NCI-H510A (cell line): ENCODE measurements at places on chromosomes 11 and 22.

DNA sequence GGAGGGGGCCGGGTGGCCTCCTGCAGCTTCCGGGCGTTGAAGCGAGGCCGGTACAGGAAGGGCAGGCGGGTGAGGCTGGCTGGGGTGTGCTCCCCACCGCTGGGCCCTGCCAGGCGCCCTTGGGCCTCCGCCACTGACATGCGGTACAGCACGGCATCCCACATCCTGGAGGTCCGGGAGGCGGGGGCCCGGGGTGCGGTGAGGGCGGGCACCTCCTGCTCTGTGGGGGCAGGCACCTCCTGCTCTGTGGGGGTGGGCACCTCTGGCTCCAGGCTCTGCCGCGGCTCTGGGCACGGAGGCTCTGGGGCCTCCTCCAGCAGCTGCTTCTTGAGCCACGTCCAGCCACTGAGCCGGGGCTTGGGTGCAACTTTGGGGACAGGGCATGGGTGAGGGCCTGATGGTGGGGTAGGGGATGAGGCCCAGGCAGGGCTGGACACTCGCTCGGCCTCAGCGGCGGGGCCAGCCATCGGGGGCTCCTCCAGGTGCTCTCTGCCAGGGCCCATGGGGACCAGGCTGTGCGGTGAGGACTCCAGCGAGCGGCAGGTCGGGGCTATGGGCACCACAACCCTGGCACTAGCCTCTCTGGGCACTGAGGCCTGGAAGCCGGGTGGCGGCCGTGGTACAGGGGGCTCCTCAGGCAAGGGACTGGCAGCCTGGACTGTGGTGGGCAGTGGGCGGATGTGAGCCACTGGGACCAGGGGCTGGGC is 2.3 kb downstream of the PRR33 start:
- DNase-seq, result no peak

GRCh38 chr11:34476849-34477248 is 36.7 kb downstream of the ELF5 start:
- no peak for DNase-seq

- no peak for DNase-seq
Measured at GRCh38 chr11:35971841-35972422, 28.1 kb downstream of the LDLRAD3 start.

DNA sequence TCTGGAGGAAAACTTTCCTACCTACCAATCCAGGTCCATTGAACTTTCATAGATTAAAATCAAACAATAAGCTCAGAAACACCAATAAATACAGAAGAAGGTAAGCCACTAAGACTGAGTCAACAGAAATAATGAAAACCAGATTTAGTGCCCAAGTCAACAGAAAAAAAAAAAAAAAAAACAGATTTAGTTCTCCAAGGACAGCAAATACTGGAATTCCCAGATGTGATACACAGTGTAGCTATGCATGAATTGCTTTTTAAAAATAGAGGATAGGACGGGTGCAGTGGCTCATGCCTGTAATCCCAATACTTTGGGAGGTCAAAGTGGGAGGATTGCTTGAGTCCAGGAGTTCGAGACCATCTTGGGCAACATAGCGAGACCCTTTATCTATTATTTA is 15.7 kb downstream of the DMC1 start:
- no peak for DNase-seq

GRCh38 chr11:16966930-16967671 is 47.1 kb downstream of the PLEKHA7 start:
- DNase-seq, result no peak

DNA sequence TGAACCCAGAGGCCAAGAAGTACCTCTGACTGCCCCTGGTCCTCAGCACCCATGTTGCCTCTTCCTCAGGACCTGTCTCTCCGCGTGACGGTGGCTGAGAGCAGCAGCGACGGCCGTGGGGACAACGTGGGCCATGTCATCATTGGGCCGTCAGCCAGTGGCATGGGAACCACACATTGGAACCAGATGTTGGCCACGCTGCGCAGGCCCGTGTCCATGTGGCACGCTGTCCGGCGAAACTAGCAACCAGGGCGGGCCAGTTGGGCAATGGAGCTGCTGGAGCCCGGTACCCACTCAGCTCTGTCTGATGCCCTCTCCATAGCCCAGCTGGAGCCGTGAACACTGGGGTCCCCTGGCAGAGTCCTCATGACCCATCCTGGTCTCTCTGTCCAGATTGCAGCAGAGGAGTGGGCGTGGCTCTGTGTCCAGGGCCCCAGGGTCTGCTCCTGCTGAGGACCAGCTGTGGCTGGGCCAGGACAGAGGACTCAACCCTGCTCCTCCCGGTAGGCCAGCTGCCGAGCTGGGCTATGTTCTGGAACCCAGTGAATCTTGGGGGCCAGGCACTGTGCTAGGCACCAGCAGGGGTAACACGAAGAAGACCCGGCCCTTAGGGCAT is 8.0 kb upstream of the RHOD start:
- no peak for DNase-seq

DNA sequence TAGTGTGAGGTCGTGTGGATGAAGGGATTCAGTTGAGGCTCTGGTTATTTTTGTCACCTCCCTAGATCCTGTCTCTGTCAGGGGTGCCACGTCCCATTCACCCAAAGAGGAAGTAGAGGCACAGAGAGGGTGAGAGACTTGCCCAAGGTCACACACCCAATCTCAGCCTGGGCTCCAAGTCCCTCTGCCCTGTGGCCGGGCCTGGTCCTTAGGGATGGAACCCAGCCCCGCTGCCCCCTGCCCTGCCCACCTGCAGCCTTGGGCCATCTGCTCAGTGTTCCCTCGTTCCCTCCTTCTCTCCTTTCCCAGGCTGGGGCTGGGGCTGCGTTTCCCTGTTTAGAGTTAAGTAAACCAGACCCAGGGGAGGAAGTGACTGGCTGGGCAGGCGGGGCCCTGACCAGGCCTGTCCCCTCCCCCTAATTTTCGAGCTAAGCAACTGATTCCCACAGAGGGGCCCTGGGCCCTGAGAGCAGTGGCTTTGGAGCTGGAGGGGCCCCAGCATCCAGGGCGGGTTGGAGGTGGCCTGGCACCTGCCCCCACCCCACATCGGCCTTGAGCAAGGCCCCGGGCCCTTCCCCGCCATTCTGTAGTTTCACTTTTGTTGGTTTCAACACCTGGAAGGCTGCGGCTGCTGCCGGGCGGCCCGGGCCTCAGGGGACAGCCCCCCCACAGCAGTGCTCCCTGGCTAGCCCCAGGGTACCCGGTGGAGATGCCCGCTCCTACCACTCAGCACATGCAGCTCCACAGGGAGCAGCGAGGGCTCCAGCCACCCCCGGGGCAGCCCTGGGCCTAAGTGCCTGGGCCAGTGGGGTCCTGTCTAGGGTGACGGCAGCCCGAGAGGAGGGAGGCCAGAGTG is 1.5 kb downstream of the TCIRG1 start:
- DNase-seq, result no peak

DNA sequence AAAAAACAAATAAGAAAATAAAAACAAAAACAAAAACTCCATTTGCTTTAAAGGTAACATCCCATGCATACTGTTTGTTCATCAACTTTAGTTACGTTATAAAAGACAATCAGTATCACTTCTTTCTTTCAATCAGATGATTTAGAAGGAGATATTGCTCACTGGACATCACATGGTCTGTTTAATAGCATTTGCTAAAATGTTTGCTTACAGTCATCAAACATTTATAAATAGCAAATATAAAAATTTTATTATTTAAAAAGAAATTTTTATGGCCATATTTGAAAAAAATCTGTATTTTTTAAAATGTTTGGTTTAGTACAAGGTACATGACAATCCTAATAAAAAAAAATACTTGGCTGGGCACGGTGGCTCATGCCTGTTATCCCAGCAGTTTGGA is 22.6 kb downstream of the MMP26 start:
- DNase-seq, result no peak

- no peak for DNase-seq
Measured at GRCh38 chr22:36211237-36211861, 9.7 kb upstream of the APOL4 start.

DNA sequence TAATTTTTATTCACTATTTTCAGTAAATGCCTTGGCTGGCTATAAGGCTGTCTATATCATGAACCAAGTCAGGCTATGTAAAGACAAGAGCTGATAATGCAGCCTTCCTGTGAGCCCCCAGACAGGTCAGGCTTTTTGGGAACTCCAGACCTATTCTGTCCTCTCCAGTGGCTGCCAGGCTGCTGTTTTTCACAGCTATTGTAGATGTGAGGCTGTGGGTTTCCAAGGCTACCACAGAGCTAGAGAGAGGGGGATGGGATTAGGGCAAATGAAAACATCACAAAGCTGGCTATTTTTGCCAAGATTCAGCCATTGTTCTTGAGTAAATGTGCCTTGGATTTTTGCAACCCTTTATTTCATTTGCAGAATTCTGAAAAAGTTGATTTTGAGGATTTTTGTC is 55.7 kb upstream of the SORL1-AS1 start:
- no peak for DNase-seq

DNA sequence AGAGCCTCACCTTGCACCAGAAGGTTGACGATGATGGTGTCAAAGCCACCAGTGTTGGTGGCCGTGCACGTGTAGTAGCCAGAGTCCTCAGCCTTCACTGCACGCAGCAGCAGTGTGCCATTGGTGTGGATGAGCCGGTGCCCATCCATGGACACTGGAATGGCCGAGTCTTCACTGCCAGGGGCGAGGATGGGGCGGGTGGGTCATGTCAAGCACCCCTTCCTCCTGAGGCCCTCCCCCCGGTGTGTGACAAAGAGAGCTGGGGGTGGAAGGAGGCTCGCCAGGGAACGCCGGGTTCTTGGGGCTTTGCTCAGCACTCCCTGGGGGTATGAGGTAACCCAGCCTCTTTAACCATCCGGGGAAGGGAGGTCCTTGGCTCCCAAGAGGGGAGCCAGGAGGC is 111.6 kb downstream of the CEP164 start:
- DNase-seq, result no peak

- no peak for DNase-seq
Measured at GRCh38 chr11:58927393-58928106, 11.7 kb upstream of the GLYATL1 start.

DNA sequence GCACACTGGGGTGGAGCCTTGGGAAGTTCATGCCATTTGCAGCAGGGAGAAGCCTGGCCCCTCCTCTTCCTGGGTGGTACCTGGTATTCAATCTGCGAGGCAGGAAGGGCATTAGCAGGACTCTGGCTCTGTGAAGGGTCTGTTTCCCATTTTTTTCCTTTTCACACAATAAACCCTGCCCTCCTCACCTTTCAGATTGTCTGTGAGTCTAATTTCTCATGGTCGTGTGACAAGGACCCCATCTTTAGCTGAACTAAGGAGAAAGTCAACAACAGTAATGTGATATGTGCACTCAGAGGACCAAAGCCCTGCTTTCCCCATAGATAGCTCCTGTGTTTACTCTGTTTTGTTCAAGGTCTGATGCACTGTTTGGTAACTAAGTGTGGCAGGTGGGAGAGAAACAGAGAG is 26.6 kb upstream of the CASP4 start:
- peak; percentile 73 for DNase-seq

DNA sequence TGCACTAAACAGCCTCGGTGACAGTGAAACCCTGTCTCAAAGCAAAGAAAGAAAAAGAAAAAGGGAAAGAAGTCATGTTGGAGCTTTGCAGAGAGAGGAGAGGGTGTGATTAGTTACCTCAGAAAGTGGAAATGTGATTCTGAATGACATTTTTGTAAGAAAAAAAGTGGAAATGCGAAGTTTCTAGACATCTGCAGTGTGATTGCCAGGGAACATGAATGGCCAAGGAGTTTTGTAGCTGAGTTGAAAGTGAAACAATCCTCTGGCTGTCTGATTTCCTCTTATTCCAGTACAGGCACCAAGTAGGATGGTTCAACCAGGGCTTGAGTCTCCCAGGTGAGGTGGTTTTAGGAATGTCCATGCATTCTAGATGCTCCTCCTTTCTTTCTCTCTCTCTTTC is 17.8 kb upstream of the SYVN1 start:
- no peak for DNase-seq

DNA sequence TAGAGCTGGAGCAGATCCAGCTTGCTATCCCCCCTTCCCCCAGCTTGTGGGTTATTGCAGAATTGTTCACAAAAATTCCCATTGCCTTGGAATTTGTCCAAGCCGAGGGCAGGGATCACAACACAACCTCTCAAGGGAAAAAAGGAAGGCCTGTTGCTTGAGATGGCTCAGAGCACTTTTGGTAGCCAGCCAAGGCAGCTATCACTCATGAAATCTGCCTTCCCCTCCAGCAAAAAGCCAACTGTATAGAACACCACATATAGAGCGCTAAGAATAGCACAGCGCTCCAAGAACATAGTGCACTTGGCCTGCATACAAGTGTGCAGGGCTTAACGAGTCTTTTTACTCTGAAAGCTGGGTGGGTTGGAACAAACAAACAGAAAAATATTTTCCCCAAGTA is 46.2 kb downstream of the FAM83F start:
- DNase-seq, result no peak

DNA sequence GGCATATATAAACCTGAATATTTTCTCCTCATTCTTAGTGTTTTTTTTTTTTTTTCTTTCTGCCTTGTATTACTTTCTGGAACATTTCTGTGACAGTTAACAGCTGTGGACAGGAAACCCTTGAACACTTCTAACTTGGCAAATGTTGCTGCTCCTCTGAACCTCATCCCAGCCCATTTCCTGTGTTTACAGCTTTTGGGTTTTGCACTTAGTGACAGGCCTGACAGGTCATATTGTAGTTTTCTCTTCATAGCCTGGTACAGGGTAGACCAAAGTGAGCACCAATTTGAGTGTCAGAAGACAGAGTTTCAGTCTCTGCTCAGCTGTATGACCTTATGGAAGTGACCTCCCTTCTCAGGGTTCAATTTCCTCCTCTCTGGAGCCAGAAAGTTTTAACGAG is 91.6 kb downstream of the STIM1 start:
- DNase-seq, result no peak

DNA sequence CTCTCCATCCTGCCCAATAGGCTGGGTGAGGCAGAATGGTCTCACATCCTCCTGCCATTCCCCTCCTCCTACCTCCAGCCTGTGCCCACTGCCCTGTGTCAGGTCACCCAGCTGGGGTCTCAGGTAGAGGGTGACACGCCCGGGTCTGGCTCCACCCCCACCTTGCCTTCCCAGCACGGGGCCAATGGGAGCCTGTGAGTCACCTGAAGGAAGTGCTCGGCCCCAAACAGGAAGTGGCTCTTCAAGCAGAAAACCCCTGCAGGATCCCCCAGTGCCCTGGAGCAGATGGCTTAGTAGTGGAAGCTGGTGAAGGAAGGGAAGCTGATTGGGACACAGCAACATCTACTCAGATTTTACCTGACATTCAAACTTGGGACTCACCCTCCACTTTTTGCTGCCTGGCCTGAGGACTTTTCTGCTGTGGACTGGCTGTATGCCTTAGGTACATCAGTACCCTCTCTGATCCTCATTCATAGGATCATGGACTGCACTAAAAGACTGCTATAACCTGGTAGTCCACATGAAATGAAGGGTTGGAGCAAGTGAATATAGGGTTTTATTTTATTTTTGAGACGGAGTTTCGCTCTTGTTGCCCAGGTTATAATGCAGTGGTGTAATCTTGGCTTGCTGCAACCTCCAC is 33.4 kb downstream of the GDPD5 start:
- peak; percentile 29 for DNase-seq

GRCh38 chr22:24105013-24105360 is 76.3 kb upstream of the SUSD2 start:
- no peak for DNase-seq

DNA sequence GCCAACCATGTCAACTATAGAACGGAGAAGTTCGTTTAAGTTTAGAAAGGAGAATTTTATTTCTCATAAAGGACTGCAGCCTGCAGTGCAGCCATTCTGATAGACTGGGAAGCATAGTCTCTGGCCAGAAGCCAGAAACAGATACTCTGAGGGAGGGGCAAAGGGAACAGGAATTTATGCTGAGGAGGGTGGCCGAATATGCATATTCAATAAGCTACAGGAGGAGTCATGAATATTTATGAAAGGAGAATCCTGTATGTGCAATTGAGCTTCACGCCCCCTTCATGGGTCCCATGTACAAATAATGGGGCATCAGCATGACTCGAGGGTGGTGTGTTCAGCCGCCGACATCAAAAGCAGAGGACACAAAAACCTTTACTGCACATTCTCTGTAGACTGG is 199.9 kb downstream of the CWF19L2 start:
- DNase-seq, result no peak
